ENCODE measurements at places on chromosomes 6 and 20. TPM values are rescaled to one million over a fixed set of nuclear protein-coding genes. Genes with fewer than 3 reads are reported as not detected.

- H3K27ac ChIP-seq: no peak overlapping the region
- DNase-seq: no peak
- H3K36me3 ChIP-seq: no peaks in the 10 kb centered on the region
- no peaks in the 10 kb centered on the region for H3K4me1 ChIP-seq
Measured at GRCh38 chr6:13439644-13440043, 47.8 kb downstream of the GFOD1 start.

DNA sequence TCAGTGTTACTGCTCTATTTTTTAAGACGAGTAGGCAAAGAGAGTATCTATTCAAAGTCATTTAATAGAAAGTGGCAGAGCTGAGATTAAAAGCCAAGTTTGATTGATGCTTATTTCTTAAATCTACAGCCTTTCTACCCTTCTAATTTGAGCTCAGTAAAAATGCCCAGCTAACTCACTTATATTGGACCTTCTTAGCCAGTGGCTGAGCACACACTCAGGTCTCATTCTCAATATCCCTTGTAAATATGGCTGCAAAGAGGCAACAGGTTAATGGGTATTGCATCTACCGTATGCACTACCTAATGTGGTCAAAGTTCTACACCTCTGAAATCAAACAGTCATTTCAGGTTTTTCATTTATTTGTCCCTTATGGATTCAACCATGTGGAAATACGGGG lies 6.7 kb downstream of the PKIB start:
- H3K27me3 ChIP-seq: no peaks in the 10 kb centered on the region
- H3K4me3 ChIP-seq: no peak overlapping the region
- H3K4me1 ChIP-seq: 0 out of 2 replicates have a peak, but pooled peaks cover 7% of the 10 kb centered on the region
- no peaks in the 10 kb centered on the region for H3K36me3 ChIP-seq

Gene PPDPF
- total RNA-seq: 634 TPM

DNA sequence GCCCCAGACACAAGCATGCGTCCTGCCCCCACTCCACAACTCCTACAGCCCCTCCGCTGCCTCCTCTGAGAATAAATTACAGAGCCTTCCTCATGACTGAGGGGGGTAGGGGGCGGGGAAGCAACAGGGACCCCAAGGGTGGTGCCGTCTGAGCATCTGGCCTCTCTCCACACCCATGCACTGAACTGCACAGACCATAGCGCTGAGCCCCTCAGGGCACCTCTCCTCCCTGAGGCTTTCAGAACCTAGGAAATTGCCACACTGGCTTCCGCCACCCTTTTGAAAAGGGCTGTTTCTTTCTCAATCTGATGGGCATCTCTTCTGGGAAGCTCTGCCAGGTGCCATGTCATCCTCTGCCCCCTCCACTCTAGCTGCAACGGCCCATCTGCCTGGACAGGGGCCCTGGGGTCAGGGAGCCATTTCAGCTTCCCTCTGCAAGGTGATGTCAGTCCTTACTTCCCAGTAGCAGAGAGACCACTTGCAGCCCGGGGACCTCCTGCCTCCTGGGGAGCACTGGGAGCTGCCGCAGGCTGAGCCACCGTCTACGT lies 2.5 kb downstream of the CST7 start:
- no peak for DNase-seq
- no peak overlapping the region for H3K4me3 ChIP-seq
- H3K4me1 ChIP-seq: no peaks in the 10 kb centered on the region
- H3K36me3 ChIP-seq: no peaks in the 10 kb centered on the region
- no peak overlapping the region for H3K27ac ChIP-seq

Gene PRPH2
- not detected for total RNA-seq

- H3K4me1 ChIP-seq: no peaks in the 10 kb centered on the region
- no peak for DNase-seq
- no peak overlapping the region for H3K27ac ChIP-seq
- no peaks in the 10 kb centered on the region for H3K27me3 ChIP-seq
Measured at GRCh38 chr6:4756247-4756646, 20.0 kb upstream of the CDYL start.

DNA sequence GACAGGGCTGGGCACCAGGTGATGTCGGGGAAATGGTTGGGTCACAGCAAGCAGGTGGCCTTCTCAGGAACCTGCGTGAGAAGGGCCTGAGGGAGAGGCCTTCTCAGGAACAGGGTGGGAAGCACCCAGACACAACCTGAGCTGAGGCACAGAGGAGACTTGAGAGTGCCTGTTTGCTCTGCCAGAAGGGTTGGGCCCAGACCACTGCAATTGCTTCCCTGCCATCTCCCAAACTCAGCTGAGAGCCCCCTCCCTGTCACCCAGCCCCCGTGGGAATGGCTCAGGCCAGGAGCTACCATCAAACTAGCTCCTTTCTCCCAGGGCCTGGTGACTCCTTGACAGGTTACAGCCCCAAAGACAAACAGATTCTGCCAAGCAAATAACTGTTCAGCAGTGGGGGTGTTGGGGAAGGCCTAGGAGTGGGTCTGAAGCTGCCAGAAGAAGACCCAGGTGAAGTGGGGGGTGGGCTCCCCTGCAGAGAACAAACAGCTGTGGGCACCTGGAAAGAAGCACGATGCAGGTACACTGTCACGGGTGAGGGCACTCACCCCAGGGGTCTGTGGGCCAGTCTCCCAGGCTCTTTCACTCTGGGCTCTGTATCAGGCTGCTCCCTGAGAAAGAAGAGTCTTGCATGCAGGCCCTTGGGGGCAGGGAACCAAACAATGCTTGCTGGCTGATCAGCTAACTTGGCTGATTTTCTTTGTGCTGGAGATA lies 30.4 kb upstream of the SPDEF start:
- no peaks in the 10 kb centered on the region for H3K36me3 ChIP-seq
- H3K4me1 ChIP-seq: no peaks in the 10 kb centered on the region
- no peak for DNase-seq
- H3K4me3 ChIP-seq: no peak overlapping the region

DNA sequence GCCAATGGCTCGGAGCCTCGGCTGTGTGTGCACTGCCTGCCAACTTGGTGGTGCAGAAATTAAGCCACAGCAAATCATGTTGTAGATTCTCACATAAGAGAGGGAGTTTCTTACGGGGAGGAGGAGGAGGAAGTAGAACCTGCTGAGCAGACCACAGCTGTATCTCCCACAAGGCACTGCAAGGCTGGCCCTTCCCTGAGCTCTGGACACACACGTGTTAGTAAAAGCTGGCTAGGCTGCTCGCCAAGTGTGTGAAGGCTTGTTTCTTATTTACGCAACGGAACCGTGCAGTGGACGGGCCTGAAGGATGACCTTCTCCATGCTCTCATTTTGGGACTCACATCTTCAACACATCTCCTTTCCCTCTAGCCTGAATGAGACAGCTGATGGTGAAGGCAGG lies 15.7 kb upstream of the QKI start:
- no peaks in the 10 kb centered on the region for H3K27me3 ChIP-seq
- H3K4me3 ChIP-seq: no peak overlapping the region
- H3K36me3 ChIP-seq: no peaks in the 10 kb centered on the region
- H3K27ac ChIP-seq: no peak overlapping the region
- H3K4me1 ChIP-seq: no peaks in the 10 kb centered on the region

Gene MEI4
- not detected for total RNA-seq

- peaks cover 37% of the 10 kb centered on the region for H3K4me1 ChIP-seq
- no peak overlapping the region for H3K4me3 ChIP-seq
- H3K36me3 ChIP-seq: no peaks in the 10 kb centered on the region
- peak overlapping the region; percentile 96 for H3K27ac ChIP-seq
- no peaks in the 10 kb centered on the region for H3K27me3 ChIP-seq
- no peak for DNase-seq
Measured at GRCh38 chr6:53635322-53635721, 30.2 kb downstream of the KLHL31 start.

GRCh38 chr20:45400346-45401031 lies 7.6 kb upstream of the DBNDD2 start:
- no peak overlapping the region for H3K4me3 ChIP-seq
- peak; percentile 60 for DNase-seq
- no peaks in the 10 kb centered on the region for H3K27me3 ChIP-seq
- no peaks in the 10 kb centered on the region for H3K4me1 ChIP-seq
- H3K36me3 ChIP-seq: 0 out of 2 replicates have a peak, but pooled peaks cover 2% of the 10 kb centered on the region

GRCh38 chr6:2634139-2634964 lies 116.4 kb downstream of the MYLK4 start:
- peak; percentile 89 for DNase-seq
- no peaks in the 10 kb centered on the region for H3K27me3 ChIP-seq
- H3K27ac ChIP-seq: peak overlapping the region; percentile 72
- peaks cover 12% of the 10 kb centered on the region for H3K4me1 ChIP-seq

DNA sequence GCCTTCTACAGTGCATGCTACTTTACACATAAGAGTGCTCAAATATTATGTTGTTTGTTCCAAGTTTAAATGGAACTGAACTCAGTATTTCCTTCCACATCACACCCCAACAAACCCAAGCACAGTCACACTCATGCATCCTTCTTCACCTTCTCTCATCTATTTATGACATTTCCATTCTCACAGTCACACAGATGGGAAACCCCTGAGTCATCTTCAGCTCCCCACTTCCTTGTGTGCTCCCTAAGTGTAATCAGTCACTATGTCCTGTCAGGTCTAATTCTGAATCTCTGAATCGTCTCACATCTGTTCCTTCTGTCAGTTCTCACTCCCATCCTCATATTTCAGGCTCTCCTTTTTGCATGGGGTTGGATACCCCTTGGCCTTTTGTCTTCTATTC lies 96.0 kb downstream of the RIMS1 start:
- no peaks in the 10 kb centered on the region for H3K4me1 ChIP-seq
- H3K4me3 ChIP-seq: no peak overlapping the region
- H3K36me3 ChIP-seq: no peaks in the 10 kb centered on the region
- no peaks in the 10 kb centered on the region for H3K27me3 ChIP-seq

- no peaks in the 10 kb centered on the region for H3K27me3 ChIP-seq
- peaks cover 19% of the 10 kb centered on the region for H3K4me1 ChIP-seq
- no peak overlapping the region for H3K4me3 ChIP-seq
Measured at GRCh38 chr6:52557389-52558265, 19.2 kb downstream of the TRAM2 start.

DNA sequence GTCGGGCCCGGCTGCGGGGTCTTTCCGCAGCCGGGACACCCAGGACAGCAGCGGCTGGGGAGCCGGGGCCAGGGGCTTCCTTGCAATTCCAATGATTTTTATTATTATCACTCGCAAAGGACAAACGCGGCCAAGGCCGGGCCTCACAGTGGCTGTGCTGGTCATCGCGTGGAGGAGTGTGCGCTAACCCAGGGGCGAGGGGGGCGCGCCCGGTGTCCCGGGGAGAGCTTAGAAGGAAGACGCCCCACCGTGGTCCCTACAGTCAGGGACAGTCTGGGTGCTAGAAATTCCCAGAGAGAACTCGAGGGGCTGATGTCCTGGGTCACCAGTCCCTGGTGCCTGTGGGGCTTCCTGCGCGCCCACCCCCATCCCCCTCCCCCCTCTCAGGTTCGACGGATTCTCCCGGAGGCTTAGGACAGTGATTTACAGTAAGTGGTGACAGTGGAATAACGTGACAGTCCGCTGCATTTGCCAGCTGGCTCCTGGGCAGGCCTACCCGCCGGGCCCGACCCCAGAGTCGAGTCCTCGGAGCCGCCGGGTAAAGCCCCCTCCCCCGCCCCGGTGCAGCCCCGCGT lies 9.5 kb downstream of the FOXC1 start:
- no peaks in the 10 kb centered on the region for H3K4me1 ChIP-seq
- no peaks in the 10 kb centered on the region for H3K27me3 ChIP-seq
- no peak for DNase-seq
- no peaks in the 10 kb centered on the region for H3K36me3 ChIP-seq
- no peak overlapping the region for H3K27ac ChIP-seq

DNA sequence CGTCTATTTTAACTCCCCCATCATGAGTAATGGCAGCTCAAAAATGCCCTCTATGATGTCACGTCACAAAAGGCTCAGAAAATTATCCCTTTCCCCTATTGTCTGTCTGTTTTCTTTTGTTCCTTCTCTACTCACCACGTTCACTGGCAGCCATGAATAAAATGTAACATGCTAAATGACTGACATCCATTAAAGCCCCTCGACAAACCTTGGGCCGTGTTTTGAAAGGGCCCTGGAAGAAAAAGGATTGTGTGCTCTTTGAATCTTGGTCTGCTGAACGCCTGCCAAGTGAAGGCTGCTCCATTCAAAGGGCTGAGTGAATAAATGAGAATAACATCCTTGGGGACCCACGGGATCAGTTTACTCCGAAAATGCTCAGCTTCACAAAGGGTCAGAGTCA lies 118.7 kb downstream of the RPS12 start:
- no peaks in the 10 kb centered on the region for H3K27me3 ChIP-seq
- H3K4me1 ChIP-seq: no peaks in the 10 kb centered on the region
- no peak for DNase-seq

DNA sequence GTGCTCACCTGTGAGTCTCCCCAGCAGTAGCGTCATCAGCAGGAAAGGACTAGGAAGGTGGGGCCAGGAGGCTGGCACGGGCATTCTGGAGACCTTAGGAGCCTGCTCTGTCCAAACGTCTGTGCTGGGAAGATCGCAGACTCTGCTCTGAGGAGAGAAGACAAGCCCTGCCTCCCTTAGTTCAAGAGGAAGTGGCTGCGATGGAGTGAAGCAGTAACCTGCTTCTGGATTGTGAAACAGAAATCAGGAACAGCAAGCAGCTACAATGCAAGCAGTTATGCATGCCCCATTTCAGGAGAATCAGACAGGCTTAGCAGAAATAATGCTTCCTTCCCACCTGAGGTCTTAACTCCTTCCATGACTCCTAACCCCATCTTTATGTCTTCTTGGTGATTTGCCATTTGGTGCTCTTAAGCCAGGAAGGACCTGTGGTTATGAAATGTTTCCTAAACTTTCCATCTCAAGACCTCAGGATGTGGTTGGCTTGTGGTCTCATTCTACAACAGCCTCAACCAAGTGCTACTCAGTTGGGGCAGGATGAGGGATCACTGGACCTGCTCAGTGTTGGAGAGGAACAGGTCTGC lies at the start of gene SIRPB1:
SIRPB1 (minus strand) TSS at position 149 of the 584 bp plus-strand sequence; CDS start at position 84, 65 bp downstream.
- H3K36me3 ChIP-seq: no peaks in the 10 kb centered on the region
- no peaks in the 10 kb centered on the region for H3K27me3 ChIP-seq
- H3K4me3 ChIP-seq: no peak within 1 kb of the TSS
- DNase-seq: no peak
- no peaks in the 10 kb centered on the region for H3K4me1 ChIP-seq

DNA sequence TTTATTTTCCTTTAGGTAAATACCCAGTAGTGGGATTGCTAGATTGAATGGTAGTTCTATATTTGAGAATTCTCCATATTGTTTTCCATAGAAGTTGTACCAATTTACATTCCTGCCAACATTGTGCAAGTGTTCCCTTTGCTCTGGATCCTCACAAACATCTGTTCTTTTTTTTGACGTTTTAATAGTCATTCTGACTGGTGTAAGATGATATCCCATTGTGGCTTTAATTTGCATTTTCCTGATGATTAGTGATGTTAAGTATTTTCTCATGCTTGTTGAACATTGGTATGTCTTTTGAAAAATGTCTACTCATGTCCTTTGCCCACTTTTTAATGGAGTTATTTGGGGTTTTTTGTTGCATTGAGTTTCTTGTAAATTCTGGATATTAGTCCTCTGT lies 85.6 kb downstream of the UBE3D start:
- H3K36me3 ChIP-seq: no peaks in the 10 kb centered on the region
- no peak for DNase-seq
- no peak overlapping the region for H3K4me3 ChIP-seq
- no peak overlapping the region for H3K27ac ChIP-seq
- H3K4me1 ChIP-seq: no peaks in the 10 kb centered on the region

Gene GHRH
- total RNA-seq: not detected

Measured in Caco-2 (cell line).